ENCODE measurements at places on chromosomes 3 and 15.

DNA sequence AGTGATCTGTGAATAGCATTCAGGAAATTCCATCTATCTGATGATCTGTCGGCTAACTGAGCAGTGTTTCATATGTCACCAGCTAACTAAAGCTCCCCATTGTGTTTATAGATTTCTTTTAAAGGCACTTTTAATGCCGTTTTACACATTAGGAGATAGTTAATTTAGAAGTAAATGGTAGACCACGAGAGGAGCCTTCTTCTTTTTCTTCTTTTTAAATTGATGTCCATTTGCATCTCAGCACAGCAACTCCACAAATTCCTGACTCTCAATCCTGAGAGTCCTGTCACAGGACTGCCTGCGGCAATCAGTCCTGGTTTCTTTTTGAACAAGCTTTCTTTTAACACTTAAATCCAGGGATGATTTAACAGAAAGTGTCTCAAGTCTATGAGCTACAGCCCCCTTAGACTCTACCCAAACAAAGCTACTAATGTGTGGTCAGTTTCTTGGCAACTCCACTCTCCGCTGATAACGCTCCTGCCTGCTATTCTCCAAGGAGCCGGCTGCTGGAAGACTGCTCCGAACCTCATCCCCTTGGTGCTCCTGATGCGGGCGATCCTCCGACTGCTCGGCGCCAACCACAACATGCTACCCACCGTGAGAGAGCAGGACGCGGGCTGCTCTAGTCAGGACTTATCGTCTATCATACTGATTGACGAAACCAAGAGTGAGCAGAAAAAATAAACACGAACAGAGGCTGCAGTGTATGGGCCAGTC, 421.4 kb downstream of the MECOM start:
- no peak for DNase-seq

GRCh38 chr3:32508711-32509110, 6.1 kb upstream of the CMTM6 start:
- DNase-seq: no peak

- DNase-seq: no peak
These were observed 75.5 kb downstream of the SERPINI1 start for GRCh38 chr3:167811031-167811430.

GRCh38 chr3:116153174-116153573, 292.1 kb downstream of the LSAMP start:
- DNase-seq: no peak

GRCh38 chr3:146313746-146314111, 62.8 kb upstream of the PLSCR4 start:
- no peak for DNase-seq

Measured in activated naive CD4-positive, alpha-beta T cell treated with anti-CD3 and anti-CD28 coated beads, Interleukin-2, amount 10 ng/mL, durations not matched to agents 7 days and 5 days (primary cell).